Stimulated activated CD4-positive, alpha-beta T cell treated with anti-CD3 and anti-CD28 coated beads, TNF-alpha, amount 100 ng/mL, for 48 hours (primary cell): ENCODE measurements at places on chromosomes 7 and 10.

GRCh38 chr7:42107484-42108240 is 129.3 kb downstream of the GLI3 start:
- DNase-seq: no peak

DNA sequence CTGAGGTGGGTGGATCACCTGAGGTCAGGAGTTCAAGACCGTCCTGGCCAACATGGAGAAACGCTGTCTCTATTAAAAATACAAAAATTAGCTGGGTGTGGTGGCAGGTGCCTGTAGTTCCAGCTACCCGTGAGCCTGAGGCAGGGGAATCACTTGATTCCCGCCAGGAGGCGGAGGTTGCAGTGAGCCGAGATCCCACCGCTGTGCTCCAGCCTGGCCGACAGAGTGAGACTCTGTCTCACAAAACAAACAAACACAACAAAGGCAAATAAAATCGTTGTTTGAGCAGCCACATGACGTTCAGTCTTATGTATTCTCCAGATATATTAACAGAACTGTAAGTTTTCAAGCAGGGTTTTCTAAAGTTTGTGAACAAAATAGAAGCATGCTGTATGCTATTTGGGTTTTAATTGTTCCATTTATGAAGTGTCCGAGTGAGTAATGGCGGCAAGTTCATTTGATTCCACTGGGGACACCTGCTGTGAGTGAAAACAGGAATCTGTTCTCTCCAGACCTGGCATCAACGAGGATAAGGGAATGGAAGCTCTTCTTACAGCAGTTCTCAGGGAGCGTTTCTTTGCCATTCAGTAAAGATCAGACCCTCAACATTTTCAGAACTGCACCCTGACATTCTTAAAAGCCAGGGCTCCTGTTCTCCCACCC is 122.5 kb upstream of the PITRM1 start:
- DNase-seq: no peak

- DNase-seq: no peak
Observed at GRCh38 chr10:51567271-51567670, 132.1 kb downstream of the CSTF2T start.

GRCh38 chr10:3226960-3227744 is 54.6 kb upstream of the PITRM1 start:
- no peak for DNase-seq

DNA sequence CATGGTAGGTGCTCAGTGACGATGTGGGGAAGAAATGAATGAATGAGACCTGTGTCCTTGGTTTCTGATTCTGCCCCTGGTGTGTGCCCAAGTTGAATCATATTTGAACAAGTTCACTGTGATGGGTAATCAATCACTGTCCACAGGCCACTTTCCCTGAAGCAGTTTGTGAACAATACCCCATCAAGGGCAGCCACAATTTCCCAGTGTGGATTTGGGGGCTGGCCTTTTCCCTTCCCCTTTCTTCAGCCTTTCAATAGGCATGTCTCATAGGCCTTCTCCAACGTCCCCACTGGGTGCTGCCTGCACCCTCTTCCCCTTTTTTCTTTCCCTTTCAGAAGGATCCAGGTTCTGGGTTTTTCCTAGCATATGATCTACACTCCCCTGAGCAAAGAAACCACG is 64.7 kb downstream of the CREB5 start:
- no peak for DNase-seq

- no peak for DNase-seq
Observed at GRCh38 chr10:71736570-71736952, 17.0 kb upstream of the C10orf105 start.

GRCh38 chr10:125868372-125868975 is 12.6 kb downstream of the DHX32 start:
- DNase-seq: no peak

DNA sequence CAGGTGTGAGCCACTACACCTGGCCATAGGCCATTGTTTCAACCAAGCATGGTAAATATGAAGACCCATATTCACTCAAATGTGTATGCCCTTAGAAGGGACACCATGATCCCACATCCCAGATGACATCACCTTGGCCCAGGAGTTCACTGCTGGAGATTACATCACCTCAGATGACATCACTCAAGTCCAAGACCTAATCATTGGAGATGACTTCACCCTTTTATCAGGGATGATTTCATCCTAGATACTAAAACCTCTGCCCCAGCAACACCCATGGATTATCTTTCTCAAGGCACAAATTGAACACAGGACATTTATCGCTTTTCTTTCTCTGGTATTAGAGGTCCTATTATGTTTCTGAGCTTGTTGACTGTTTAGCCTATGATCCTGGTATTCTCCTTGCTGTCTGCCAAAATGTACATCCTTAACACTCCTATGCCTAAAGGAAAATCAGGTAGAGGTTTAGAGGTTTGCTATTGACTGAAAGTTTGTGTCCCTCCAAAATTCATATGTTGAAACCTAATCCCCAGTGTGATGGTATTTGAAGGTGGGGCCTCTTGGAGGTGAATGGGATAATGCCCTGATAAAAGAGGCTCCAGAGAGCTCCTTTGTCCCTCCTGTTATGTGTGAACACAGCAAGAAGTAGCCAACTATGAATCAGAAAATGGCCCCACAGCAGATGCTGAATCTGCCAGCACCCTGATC is 9.8 kb upstream of the CYP2C18 start:
- DNase-seq: no peak

DNA sequence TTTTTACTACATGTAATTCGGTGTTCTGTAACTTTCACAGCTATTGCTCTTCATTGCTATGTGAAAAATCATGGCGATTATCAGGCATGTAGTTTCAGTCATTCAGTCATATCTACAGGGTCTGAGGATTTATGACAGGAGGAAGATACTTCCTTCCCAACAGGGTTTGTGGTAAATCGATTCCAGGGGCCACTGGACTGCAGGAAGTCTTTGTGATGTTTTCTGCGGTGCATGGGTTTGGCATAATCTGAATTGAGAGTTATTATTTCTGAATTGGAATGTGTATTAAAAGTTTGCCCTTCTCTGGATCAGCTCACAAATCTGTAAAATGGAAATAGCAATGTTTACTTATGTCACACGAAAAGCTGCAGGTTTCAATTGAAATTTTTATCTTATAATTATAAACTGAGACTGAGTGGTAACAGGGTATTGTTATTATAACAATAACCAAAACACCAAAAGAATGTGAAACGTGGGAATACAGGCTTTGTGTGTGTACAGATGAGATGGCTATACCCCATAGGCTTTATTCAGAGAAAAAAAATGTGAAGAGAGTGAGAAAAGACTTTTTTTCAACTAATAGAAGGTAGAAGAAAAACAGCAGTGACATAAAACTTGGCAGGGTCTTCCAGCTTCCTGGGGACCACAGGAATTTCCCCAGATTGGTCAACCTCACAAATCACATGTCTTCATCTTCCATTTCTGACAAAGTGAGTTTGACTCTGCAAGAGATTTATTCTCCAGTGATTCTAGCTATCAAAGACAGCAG is 307.7 kb upstream of the NFE2L3 start:
- DNase-seq: no peak

DNA sequence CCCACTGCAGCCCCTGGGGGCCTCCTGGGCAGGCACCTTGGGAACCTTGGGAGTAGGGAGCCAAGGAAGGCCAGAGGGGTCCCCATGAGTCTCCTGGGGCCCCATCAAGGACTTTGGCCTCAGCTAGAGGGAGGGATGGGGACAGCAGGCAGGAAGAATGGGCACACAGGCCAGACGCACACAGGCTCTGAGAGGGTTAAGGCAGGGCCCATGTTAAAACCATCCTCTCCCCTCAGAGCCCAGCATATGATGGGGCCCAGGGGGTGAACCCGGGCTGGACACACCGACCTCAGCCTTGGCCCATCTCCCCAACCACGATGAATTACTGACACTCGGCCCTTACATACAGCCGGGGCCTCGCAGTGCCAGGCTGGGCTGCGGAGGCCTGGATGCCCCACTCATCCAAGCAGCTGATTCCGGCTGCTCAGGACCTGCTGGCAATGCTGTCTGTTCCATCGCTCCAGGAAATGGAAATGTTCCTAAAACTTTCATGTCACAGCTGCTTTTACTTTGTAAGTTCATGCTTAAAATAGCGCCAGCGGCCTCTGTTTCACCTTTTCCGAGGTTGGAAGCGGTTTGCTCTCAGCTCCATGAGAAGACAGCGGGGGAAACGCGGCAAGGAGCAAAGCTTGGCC is 17.3 kb upstream of the INPP5A start:
- no peak for DNase-seq

DNA sequence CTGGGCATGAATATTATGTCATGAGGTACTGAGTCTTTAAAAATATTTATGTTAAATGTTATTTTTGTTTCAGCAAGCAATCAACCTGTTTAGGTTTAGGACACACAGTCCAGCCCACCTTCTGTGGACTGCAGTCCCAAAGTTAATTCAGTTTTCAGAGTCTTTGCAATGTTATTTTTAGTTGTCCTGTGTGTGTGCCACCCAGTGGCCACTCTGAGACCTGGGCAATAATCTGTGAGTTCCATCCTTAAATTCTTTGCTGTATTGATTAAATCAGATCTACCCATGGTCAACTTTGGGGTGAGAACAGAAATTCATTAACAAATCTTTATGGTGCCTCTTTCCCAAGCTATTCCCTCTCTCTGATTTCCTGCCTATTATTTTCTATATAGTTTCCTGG is 415.1 kb downstream of the CCSER2 start:
- DNase-seq: no peak

DNA sequence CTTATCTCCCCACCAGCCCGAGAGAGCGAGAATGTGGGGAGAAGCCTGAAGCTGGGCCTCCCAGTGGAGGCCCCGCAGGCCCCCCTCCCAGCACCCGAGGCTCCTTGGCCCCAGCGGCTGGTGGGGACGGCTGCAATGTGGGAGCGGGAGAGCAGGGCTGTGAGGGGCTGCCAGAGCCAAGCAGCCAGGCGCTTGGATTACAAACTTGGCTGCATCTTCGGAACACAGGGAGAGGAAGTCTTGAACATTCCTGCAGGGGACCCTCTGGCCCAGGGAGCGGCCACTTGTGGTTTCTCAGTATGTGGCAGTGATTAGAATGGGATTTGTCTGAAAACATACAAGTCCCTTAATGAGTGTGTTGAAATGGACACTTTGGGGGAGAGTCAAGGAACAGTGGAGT is 23.2 kb downstream of the ELN start:
- DNase-seq: no peak

DNA sequence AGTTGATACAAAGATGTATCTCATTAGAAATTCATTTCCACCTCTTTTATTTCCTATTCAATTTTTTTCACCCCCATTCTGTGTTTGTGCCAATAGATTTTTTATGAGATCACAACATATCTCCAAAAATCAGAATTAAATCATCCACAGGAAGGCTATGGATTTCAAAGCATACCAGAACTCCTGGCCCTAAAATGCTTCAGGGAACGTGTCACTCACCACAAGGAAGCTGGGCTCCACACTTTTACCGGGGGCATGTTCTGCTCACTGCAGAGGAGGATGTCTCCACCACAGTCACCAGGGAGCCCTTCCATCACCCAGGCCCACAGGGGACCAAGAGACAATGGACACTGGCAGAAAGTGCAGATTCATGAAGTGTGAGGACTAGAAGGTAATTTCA is 456.8 kb downstream of the KCNMA1 start:
- no peak for DNase-seq

DNA sequence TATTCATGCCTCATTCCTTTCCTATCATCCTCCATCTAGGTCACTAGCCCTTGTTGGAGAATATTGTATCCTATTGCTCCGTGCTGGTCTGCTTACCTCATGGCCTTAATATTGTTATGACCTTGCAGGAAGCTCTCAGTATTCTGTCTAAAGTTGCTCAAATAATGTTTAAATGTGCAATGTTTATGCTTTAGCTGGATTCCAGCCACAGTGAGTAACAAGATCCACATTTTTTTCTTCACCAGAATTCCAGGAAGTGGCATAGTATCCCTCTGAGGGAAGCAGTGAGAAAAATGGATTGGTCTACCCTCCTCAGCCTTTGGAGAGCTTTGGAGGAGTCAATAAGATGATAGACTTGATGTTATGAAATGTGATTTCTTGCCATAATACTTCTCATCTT is 402.6 kb downstream of the NRG3 start:
- DNase-seq: no peak

DNA sequence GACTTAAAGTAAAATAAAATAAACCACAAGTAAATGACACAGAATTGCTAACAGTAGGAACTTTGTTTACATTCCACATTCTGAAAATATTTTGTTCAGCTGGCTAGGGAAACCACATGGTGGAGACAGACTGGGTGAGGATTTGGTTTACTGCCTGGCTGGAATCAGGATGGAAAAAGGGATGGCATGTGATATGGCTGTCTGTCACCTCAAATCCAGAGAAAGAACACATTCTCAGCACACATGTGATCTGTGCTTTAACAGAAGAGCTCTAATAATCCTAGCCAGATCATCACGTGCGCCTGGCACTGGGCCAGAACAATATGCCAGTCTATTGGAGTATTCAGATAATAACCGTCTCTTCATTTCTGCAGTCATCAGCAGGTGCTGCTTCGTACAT is 90.9 kb upstream of the PIP4K2A start:
- no peak for DNase-seq

DNA sequence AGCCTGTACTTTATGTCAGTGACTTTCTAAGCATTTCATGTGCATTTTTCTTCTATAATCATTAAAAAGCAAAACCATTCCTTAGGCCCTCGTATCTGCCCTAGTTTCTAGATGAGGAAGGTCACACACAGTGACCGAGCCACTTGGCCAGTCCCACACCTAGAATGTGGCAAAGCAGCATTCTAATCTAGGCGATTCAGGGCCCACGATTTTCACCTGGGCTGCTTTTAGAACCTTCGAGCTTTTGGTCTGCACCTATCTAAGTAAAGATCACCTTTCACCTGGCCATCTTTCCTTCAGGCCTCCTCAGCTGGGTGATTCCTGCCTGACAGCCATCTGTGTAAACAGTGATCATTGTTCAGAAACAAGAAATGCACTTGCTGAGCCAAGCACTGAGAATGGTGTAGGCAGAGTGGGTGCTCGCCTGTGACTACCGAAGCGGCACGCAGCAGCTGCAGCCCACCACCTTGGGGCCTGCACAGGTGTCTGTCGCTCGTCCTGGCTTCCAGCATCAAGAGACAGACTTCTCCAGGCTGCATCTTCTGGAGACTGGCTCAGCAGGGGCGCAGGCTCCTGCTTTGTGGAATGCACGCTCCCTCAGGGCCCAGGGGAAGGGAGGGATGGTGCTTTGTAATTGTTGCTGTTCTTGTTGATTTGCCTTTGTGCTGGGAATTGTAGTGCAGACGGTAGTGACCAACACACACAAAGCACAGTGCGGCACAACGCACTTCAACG is 149.0 kb upstream of the INSYN2A start:
- no peak for DNase-seq

DNA sequence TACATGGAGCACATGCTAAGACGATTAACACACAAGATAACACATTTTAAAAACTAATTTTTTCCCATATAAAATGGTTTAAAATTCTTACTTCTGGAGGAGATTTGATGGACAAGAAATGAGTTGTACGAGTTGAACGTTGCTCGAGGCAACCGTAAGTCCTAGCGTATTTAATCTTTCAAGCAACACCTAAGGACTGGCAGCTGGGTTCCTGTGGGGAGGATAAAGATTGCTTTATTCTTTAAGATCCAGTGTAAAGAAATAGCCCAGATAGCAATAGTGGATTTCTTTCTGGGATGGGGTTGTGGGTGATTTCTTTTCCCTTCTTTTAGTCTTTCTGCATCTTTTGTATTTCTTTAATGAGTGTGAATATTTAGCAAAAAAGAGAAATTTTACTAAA is 9.8 kb downstream of the TBXAS1 start:
- no peak for DNase-seq

GRCh38 chr10:91117505-91117904 is 103.0 kb upstream of the PCGF5 start:
- no peak for DNase-seq

- no peak for DNase-seq
Observed at GRCh38 chr7:67341153-67341768, 344.6 kb downstream of the TYW1 start.
